CD4-positive, alpha-beta T cell treated with Interleukin-21 for 1 hour (primary cell): ENCODE measurements at places on chromosomes 4 and X.

- DNase-seq = no peak
Measured at GRCh38 chr4:16641971-16642370, 256.5 kb downstream of the LDB2 start.

GRCh38 chr4:120331486-120332370 lies 265.1 kb upstream of the MAD2L1 start:
- DNase-seq = no peak

GRCh38 chr4:7427361-7427760 lies 7.4 kb downstream of the PSAPL1 start:
- DNase-seq = no peak

DNA sequence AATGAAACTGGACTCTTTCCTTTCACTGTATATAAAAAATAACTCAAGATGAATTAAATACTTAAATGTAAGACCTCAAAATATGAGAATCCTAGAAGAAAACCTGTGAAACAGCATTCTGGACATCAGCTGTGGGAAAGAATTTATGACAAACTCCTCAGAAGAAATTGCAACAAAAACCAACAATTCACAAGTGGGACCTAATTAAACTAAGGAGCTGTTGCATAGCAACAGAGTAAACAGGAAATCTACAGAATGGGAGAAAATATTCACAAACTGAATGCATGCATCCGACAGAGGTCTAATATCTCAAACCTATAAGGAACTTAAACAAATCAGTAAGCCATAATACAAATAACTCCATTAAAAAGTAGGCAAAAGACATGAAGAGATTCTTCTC lies 851.7 kb upstream of the PCDH10 start:
- no peak for DNase-seq

GRCh38 chr4:153146031-153146430 lies 58.2 kb upstream of the TRIM2 start:
- DNase-seq = no peak

DNA sequence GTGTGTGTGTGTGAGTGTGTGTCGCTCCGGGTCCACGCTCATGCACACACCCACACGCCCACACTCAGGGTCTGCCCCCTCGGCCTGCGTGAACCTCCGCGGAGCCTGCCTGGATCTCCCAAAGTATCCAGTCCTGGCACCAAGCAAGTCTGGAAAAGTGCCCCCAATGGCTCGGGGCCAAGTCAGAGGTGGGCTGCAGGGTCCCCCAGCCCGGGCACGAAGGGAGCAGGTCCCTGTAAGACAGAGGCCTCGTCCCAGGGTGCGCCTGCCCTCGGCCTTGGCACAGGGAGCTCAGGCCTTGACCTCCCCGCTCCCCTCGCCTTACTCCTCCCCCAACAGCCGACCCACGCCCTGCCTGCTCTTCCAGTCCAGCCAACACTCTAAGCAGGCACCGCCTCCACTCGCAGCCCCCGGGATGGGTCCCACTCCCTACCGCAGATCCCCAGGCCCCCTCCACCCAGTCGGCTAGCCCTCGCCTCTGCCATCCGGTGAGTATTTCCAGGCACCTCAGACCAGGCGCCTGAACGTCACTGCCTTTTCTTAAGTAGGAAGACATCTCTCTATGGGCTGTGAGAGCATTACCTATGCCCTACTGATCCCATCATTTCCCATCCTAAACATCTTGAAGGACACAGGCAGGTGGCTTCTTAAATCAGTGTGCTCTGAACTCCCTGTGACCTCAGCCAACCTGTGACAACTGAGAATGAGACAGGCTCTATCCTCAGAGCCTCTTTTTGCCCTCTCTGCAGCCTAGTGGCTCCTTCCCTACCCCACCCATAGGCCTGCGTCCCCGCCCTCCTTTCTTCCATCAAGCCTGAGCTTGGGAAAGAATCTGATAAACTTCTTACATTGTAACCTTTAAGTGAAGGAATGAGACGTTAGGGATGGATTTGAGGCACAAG lies 704 bp downstream of the FAM114A1 start:
- DNase-seq = no peak

GRCh38 chrX:134660627-134661026 lies 2.4 kb upstream of the PLAC1 start:
- DNase-seq = no peak

DNA sequence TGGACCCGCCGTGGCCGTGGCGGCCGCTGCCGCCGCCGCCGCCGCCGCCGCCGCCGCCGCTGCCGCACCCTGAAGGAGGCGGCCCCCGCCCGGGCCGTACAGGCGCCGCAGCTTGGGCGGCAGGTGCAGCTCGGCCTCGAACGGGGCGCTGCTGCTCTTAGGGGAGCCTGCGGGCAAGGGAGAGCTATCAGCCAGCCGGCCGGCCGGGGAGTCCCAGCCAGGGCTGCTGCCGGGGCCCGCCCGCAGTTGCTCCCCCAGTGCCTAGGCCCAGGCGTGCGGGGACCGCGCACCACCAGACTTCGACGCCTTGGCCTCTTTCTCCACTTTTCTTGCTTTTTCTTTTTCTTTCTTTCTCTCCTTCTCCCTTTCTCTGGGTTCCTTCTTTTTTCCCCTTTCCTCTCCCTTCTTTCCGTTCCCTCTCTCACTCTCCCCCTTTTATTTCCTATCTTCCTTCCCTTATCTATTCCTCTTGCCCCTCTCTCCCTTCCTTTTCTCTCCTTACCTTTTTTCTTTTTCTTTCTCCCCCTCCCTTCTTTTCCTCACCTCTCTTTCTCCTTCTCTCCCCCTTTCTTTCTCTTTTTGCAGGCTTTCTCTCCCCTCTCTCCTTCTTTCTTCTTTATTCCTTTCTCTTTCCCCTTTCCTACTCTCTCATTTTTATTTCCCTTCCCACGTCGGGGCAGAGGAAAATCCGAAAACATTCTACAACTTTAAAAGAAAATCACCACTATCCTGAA lies 2.0 kb downstream of the ARX start:
- DNase-seq = no peak

- no peak for DNase-seq
Measured at GRCh38 chrX:124325732-124326131, 6.7 kb upstream of the TEX13D start.

DNA sequence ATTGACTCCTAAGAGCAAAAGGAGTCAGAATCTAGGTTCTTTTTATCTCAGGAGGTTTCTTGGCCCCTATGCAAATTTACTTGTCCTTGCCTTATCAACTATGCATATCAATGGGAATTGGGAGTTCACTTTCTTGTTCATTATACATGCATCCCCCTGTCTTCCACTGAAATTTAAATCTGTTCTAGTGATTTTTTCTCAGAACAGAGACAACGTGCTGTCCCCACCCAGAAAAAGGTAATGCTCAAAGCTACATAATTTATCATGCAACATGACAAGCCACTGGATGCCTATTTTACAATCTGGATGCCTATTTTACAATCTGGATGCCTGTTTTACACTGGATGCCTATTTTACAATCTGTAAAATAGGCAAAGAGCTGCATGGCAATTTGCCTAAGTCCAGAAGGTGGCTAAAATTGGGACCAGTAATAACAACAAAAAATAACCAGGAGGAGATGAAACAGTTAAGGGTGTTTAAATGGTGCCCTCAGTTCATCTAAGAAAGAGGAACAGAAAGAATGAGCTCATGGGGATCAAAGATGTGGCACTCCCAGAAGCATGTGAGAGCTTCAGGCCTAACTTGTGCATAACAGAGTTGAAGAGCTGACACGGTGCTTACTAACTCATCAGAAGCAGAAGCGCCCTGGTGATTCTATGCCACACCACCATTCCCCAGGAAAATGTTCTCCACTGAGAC lies 537.8 kb upstream of the BOD1L1 start:
- no peak for DNase-seq

DNA sequence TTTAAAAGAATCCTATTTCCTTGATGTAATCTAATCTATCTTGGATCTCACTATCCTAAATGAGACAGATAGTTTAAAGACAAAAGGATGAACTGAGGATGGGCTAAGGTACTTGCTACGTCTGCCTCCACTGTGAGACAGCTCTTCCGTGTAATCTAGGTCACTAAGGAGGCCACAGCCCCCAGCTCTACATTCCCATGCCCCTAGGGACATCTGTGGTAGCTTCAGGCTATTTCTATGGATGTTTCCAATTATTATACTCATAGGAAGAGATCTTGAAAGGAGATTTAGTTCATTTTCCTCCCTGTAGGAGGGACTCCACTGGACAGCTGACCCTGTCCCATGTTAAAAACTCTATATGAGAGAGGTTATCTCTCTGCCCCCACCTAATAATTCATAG lies 140.8 kb upstream of the TRPC5 start:
- DNase-seq = no peak

DNA sequence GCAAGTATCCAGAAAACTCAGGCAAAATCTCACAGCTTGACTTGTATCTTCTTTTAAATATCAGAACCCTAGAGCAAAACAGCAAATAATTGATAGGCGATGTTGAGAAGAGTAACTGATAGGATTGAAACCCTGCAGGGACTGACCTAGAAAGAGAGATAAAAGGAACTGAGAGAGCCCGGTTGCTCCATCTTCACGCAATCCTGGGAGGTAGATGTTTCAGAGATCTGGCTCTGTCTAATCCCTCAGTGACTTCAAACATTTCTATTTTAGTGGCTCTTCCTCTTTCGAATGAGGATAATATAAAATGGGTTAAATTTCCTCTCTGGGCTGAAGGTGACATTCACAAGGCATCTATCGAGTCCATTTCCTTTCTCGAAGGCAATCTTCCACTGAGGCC lies 39.3 kb upstream of the RPL34 start:
- DNase-seq = no peak

DNA sequence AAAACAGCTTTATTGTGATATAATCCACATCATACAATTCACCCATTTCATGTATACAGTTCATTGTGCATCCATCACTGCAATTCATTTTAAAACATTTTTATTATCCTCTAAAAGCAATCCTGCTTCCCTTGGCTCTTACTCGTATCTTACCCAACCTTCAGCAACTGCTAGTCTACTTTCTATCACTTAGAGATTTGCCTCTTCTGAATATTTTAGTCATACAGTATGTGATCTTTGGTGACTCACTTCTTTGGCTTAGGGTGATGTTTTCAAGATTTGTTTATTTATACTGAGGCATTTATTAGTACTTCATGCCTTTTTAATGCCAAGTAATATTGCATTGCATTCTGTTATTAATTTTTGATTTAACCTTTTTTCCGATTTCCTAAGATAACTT lies 15.0 kb upstream of the MSMO1 start:
- no peak for DNase-seq

- DNase-seq = no peak
Measured at GRCh38 chr4:2489841-2490552, 21.1 kb downstream of the RNF4 start.

GRCh38 chr4:15948826-15949225 lies 10.3 kb upstream of the FGFBP1 start:
- DNase-seq = no peak

GRCh38 chr4:34181311-34181841 lies 2062.9 kb downstream of the ARAP2 start:
- DNase-seq = no peak
